Stimulated activated CD8-positive, alpha-beta memory T cell treated with anti-CD3 and anti-CD28 coated beads, Interleukin-15, amount 100 ng/mL, for 1 hour (primary cell): ENCODE measurements at places on chromosomes 3 and 15.

- no peak for DNase-seq
Observed at GRCh38 chr15:86316726-86317383, 237.2 kb downstream of the AGBL1 start.

DNA sequence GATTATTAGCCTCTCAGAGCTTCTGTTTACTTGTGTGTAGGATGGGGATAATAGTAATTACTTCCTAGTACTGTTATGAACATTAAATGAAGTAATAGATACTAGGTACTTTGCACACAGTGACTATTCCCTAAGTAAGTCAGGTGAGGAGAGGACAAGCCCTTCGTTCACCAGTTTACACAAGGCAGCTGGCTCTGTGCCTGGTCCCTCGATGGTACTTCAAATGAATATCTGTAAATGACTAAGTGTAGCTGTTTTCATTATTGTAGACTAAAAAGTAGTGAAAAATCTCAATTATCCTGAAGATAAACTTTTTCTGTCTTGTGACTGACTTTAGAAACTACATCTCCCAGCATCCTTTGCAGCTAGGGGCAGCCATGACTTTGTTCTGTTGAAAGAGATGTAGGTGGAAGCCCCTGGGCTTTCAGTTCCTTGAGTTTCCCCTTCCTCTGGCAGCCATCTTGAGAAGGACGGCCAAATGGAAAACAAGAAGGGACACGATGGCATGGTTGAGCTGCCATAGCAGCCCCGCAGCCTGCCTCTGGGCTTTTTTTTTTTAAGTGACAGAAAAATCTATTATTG lies 11.7 kb upstream of the WNT7A start:
- no peak for DNase-seq

DNA sequence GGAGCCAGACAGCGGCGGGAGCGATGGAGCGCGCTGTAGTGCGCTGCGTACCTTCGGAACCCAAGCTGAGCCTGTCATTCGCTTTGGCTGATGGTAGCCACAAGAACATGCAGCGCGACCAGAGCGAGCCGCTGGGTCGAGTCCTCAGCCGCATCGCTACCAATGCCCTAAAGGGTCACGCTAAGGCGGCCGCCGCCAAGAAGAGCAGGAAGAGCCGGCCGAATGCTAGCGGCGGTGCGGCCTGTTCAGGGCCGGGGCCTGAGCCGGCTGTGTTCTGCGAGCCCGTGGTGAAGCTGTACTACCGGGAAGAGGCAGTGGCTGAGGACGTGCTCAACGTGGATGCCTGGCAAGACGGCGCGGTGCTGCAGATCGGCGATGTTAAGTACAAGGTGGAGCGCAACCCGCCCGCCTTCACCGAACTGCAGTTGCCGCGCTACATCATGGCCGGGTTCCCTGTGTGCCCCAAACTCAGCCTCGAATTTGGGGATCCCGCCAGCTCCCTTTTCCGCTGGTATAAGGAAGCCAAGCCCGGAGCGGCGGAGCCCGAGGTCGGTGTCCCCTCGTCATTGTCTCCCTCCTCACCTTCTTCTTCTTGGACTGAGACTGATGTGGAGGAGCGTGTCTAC lies 498 bp downstream of the PDE12 start:
- DNase-seq, result no peak

DNA sequence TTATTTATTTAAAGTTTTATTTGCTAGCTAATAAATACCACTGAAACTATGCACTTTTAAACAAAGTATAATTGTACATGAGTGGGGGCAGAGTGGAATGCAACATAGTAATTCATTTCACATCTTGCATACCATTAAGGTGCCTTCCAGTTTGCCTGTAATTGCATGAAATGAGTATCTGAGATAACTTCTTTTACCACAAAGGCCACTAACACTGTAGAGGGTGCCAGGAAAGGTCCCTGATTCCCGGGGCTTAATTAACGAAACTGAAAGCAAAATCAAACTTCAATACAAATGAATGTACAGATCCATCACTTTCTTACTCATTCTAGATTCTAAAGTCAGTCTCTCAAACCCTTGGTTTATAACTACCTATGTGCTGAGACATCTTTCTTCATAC lies 2.1 kb downstream of the CD47 start:
- DNase-seq, result no peak

GRCh38 chr3:187369089-187369447 lies 883 bp downstream of the RTP4 start:
- DNase-seq, result no peak

DNA sequence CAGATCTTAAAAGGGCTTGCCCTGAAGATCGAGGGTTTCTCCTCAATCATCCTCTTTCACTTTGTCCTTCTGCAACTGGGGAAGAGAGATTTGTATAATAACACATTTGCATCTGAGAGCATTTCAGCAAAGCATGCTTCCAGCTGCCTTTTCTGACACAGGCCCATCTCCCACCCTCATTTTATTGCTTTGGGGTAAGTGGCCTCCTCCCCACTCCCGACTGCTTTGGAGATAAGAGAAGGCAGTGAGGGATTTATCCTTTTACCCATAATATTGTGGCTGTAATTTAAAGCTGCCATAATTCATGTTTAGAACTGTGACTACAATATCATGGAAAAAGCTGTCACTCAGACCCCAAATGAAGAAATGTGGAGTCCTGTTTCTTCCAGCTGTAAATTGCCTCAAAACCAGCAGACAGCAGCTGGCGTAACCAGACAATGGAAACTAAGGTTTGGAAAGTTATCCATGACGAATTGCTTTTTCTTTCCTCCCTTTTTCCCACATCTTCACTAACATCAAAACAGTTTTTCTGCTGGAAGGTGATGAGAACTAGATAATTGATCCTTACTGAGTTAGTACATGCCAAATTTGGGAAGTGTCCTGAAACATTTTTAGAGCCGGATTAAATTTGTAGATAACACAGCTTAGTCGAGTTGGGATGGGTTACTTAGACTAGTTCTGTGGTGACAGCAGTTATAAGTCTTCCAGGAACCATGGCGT lies 104.2 kb upstream of the PFN2 start:
- no peak for DNase-seq

- no peak for DNase-seq
Observed at GRCh38 chr15:31571676-31572075, 245.0 kb downstream of the KLF13 start.

DNA sequence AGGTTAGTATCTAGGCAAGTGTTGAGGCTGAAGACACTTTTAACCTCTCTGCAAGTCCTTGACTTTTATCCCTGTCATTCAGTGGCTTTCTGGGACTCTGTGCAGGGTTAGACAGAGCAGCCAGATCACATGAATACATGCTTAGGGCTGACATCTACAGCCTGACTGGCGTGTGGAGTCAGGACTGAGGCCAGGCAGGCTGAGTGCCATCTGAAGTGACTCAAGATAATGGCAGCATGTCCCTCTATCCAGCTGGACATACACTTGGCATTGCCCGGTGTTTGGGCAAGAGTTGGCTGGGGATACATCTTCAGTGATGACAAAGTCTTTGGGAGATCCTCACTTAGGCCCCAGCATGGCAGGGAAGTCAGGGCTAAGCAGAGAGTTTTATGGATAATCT lies 22.4 kb downstream of the DUOX2 start:
- DNase-seq, result no peak

GRCh38 chr15:67967871-67968431 lies 86.2 kb upstream of the PIAS1 start:
- no peak for DNase-seq

- no peak for DNase-seq
Observed at GRCh38 chr3:124700880-124701684, 29.2 kb upstream of the UMPS start.

DNA sequence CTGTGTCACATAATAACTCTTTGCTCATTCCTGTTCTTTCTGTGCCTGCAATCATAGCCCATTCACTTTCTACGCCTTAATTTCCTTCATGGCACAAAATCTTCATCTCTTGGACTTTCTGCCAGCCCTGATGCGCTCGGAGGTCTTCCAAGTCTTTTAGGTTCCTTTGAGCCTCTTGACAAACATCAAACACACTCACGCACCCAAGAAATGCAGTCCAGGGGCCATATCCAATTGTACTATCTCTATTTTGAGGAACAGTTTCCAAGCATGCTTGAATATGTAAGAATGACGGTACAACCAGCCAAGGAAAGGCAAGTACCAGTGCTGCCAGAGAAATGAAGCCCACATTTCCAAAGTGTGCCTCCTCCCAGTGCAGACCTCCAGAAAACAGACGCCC lies 234.1 kb downstream of the MEX3B start:
- no peak for DNase-seq

- no peak for DNase-seq
Observed at GRCh38 chr3:95350049-95350448, 1287.2 kb downstream of the NSUN3 start.

DNA sequence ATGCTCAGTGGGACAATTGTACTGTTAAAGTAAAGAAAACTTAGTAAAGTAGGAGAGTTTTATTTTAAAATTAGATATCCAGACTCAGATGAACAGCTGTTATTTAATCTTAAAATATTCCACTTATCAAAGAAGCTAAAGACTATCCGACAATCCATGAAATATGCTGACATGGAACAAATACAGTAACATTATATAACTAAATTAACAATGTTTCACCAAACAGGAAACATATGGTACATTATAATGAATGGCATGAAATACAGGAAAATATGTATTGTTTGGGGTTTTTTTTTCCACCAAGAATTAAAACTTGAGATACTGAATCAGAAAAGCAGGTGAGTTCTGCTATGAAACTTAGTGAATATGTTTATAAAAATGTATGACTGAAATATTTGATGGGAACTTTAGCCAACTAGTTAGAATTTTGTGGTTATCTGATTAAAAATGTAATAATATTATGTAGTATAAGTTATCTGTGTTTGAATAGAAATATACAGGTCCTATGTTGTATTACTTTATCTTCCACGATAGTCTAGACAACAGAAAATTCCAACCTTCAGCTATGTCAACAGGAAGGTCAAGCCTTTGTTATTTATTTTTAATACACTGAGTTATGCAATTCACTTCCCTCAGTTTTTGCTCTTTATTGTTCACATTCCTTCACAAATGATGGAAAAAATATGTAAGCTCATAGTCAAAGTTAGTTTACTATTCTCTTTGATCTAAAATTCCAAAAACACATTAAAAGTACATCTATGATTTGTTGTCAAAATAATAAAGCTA lies 72.7 kb downstream of the UACA start:
- no peak for DNase-seq

DNA sequence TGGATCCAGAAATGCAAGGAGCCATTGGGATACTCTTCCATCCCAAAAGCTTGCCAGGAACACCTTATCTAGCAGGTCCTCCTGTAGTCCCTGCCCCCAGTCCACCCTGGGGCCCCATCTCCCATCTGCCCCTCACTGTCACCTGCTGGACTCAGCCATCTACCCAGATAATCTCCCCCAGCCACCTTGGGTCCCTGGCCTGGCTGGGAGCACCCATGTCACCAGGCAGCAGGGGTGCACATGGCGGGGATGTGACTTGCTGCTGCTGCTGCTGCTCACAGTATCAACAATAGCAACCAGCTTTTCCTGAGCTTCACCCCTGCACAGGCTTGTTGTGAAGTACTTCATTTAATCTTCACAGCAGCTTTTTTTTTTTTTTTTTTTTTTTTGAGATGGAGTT lies 12.6 kb downstream of the PTH1R start:
- no peak for DNase-seq

DNA sequence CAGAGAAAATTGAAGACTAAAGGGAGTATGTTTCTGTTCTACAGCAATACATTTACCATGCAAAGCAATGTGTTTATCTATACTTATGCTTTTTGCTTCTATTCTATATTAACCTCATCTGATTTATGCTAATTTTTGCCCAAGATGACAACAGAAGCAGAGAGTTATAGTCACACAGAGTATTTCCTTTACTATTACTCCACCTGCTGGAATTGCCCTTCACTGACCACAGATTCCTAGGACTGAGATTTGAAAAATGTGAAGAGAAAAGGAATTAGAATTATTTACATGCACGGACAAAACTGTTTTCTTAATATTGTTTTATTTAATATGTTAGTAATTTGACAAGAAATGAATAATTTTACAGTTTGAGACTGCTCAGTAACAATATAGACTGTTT lies 745.6 kb downstream of the VGLL3 start:
- DNase-seq, result no peak

GRCh38 chr15:77076323-77076915 lies 5.5 kb upstream of the TSPAN3 start:
- DNase-seq, result no peak

- no peak for DNase-seq
Observed at GRCh38 chr3:183193762-183194689, 31.5 kb upstream of the LAMP3 start.

GRCh38 chr15:61367953-61368352 lies 138.9 kb upstream of the RORA start:
- no peak for DNase-seq

DNA sequence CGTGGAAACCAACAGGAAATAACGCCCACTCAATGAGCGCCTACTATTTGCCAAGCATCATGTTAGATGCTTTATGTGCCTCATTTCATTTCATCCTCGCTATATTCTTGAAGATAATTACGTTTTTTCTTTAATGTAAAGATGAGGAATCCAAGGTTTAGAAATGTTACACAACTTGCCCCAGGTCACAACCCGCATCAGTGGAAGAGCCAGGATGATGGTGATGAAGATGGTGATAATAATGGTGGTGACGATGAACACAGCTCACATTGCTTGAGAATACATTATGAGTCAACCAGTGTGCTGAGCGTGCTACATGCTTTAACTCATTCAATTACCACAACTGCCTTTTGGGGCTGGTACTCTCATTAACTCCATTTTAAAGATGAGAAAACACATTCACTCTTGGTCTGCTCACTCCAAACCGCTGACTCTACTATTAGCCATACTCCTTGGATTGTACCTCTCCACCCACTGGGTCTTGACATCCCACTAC lies 21.5 kb upstream of the MYO1E start:
- DNase-seq, result no peak

- DNase-seq, result no peak
Observed at GRCh38 chr3:195114786-195115599, 156.0 kb downstream of the XXYLT1 start.

- DNase-seq, result no peak
Observed at GRCh38 chr15:64493641-64494040, 33.3 kb downstream of the ZNF609 start.

GRCh38 chr3:4387210-4388204 lies 79.6 kb downstream of the SUMF1 start:
- DNase-seq, result no peak

- DNase-seq, result no peak
Observed at GRCh38 chr3:194661946-194662345, 10.0 kb downstream of the LSG1 start.

GRCh38 chr3:195102609-195103467 lies 168.1 kb downstream of the XXYLT1 start:
- DNase-seq, result no peak

DNA sequence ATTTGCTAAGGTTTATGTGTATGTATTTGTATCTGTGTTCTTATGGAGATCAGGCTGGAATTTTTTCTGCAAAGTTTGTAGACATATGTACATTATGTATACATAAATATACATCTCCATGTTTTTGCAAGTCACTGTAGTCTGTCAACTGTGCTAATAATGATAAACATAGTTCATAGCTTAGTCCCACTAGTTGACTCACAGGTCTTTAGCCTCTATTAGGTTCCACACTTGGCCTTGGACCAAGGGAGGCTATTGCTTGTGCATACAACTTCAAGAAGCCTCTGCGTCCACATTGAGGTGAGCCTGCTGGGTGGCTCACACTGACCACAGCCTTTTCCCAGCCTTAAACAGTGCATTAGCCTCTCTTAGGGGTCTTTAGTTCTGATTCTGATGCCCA lies 243.8 kb upstream of the PEX5L start:
- no peak for DNase-seq
